ENCODE measurements at places on chromosomes 13 and 19.

- no peak for DNase-seq
These were observed at the start of gene CD70 for GRCh38 chr19:6590827-6591319. CD70 (minus strand) TSS chr19:6591150; CDS start chr19:6591002, 148 bp downstream.

DNA sequence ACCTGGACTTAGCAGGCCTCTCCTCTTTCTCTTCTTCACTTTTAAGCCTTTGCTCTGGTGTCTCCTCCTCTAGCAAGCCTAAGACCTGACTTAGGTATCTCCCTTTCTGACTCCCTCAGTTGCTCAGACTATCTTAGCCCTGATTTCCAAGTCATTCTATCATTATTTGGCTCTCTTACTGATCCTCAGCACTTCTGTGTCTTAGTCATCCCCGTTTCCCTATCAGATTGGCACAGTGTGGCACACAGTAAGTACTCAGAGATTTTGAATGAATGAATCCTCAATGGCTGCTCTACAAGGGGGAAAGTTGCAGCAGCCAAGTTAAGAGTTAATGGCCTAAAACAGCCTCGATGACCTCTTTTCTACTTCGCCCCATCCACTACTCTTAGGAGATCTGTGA, 8.2 kb downstream of the KCTD12 start:
- DNase-seq = no peak

DNA sequence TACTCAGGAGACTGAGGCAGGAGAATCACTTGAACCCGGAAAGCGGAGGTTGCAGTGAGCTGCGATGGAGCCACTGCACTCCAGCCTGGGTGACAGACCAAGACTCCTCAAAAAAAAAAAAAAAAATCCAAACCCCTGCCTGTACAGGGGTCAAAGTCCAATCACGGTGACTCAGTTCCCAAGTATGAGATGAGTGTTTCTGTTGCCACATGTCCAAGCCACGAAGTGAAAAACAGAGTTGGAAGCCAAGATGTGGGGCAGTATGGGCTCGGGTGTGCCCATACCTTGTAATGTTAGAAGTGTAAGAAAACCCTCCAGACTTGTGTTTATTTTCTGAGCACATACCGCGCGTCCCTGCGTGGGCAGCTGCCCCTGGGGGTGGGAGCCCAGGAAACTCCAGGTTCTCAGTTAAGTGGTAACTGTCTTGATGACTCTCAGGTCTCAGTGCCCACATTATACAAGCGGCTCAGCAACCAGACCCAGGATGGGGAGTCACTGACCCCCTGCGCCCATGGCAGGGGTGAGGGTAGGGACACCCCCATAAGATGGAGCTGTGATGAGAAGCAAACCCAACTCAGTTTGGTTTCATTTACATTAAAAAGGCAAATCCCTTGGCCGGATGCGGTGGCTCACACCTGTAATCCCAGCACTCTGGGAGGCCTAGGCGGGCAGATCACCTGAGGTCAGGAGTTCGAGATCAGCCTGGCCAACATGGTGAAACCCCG, 1.2 kb upstream of the GPX4 start:
- DNase-seq = no peak

DNA sequence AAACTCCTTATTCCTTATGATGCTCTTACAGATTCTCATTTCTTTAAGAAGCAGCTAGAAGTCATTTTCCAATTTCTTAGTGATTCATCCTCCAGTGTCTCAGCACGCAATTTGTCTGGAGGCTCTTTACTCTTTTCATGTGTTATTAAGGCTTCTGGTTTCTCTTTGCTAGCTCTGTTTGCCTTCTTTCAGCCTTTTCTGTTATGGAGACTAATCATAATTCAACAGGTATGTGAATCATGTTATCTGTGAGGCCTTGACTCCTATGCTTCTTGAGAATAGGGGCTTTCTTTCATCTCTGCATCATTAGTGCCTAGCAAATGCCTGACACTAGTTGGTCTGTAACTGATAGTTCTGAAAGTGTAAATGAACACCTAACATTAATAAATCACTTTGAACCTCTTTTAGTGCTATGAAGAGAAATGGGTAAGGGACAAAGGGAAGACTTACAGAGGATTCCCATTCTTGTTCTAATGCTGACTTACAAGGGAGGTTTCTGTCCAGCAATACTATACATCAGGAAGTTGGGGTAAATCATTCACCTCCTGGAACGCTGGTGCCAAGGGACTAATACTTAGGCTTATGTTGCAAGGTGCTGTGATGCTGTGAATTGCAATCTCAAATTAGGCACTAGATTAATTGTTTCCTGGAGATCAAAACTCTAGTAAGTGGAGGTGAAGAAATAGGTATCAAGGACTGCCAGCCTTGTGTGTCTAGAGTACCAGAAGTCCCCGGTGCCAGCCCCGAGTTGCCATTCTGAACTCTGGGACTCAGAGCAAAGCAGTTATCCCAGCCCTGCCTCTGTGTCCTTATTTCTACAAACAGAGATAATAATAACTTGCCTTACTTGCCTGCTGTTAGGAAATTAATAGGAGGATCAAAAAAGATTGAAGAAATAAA, 265.6 kb downstream of the DCLK1 start:
- DNase-seq = no peak

DNA sequence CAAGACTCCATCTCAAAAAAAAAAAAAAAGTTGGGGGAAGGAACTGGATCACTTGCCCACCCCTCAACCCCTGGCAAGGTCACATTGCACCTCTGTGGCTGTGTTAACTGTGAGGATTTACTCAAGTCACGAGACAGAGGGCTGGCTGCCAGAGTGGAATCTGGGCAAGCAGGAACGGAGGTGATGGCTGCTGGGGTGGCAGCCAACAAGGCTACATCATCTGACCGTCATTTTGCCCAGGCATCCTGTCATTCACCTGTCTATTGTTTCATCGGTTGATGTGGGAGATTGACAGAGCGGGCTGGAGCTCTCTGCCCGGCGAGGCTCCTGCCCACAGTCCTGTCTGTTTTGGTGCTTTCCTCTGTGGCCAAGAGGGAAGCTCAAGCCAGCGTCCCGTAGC, 75.7 kb downstream of the DPF1 start:
- DNase-seq = no peak

DNA sequence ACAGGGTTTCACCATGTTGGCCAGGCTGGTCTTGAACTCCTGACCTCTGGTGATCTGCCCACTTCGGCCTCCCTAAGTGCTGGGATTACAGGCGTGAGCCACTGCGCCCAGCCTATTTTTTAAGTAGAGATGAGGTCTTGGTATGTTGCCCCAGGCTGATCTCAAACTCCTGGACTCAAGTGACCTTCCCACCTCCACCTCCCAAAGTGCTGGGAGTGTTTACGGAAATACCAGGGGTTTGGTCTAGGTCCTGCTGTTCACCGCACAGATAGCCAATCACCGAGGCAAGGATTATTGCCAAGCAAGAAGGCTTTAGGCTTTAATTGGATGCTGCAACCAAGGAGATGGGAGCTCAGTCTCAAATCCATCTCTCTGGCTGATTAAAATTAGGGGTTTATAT, 11.6 kb downstream of the CLEC4G start:
- DNase-seq = no peak

- DNase-seq = no peak
These were observed 152.8 kb downstream of the SOX1 start for GRCh38 chr13:112219740-112220139.

- no peak for DNase-seq
These were observed 1.5 kb downstream of the HS6ST3 start for GRCh38 chr13:96091164-96092117.

Data from stimulated activated CD4-positive, alpha-beta T cell treated with anti-CD3 and anti-CD28 coated beads, TNF-alpha, amount 100 ng/mL, for 4 hours (primary cell).